ENCODE measurements at places on chromosomes 13 and 19.

- no peak for DNase-seq
Measured at GRCh38 chr13:111278258-111278657, 42.2 kb upstream of the TEX29 start.

DNA sequence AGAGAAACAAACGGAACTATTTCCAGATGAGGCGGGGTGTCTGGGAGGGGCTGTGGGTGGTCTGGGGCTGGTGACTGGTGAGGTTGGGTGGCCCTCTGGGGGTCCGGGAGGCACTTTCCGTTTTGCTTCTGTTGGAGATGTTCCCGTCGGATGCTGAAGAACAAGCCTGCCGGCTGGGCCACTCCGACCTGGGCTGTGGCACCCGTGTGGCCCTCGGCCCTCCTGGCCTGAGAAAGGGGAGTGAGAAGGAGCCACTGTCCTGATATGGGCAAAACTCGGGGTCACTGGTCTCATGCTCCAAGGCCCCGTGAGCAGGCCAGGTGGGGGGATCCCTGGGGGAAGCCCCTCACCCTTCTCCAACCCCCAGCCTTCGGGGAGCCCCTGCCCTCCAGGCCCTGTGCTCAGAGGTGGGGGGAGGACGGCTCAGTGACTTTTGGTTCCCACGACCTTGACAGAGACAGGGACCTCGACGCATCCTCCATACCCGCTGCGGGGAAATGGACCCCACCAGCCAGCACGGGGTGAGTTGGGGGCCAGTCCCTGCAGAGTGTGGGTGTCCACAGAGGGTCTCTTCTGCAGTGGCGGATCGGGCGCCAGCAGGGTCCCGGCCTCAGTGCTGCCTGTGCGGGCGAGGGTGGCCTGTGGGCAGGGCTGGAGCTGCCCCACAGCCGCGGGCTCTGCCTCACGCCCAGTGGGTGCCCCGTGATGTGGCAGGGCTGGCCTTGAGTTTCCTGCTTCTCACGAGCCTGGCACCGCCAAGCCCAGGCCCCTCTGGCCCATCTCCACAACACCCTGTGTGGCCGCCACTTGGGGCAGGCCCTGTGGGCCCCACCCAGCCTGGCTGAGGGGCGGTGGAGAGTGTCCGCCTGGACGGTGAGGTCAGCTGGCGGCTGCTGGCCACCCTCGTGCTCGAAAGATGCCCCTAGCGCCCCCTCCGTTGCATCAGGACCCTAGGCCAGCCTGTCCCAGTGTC, 4.4 kb upstream of the TBXA2R start:
- no peak for DNase-seq

- DNase-seq = no peak
Measured at GRCh38 chr13:52695856-52696255, 43.2 kb downstream of the SUGT1 start.

DNA sequence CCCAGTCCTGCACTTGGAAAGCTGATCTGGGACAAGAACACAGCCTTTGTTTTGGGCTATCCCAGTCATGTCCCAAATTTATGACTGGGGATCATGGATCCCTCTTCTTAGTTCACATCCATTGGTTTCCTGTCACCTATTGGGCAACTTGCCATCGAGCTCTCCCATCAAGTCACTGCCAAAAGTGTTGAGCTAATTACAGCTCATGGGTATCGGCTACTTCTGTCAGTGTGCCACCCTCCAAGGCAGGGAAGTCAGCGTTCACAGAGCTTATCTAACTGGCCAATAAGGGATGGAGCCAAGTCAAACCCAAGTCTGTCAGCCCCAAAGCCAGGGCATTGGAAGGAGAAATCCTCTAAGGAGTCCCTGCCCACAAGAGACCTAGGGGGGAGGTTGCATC, 53.2 kb upstream of the KATNAL1 start:
- no peak for DNase-seq

DNA sequence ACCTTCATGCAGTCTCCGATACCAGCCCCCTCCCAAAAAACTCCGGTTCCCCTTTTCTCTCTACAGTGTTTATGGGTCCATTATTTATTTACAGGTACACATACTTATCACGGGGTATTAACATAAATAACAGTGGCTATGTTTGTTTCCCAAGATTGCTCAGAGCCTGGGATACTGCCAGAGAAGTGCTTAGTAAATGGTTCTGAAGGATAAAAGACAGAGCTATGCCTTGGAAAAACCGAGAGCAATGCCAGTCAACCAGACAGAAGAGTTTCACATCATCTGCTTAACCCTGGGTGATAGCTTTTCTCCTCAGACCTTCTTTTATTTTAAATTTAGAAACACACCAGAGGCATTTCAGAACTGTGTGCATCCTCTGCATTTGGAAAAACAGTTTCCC, 61.3 kb downstream of the NUFIP1 start:
- DNase-seq = no peak

DNA sequence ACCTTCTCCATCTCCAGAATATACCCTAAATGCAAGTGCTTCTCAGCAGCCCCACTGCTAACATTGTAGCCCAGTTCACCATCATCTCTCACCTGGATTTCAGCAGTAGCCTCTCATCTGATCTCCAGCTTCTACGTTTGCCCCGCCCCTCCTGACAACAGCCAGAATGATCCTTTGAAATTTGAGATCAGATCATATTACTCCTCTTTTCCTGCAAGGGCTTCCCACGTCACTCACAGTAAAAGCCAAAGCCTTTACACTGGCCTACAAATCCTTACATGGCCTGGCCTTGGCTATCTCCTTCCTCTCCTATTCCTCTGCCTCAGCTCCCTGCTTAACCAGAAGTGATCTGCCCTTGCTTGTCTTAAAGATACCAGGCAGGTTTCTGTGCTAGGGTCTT, 94.3 kb upstream of the NBEA start:
- DNase-seq = no peak

GRCh38 chr19:50432221-50433028, at the start of gene MYBPC2:
TSS of gene MYBPC2 (plus strand) at chr19:50432892. CDS start at chr19:50432954, 62 bp downstream.
- no peak for DNase-seq

DNA sequence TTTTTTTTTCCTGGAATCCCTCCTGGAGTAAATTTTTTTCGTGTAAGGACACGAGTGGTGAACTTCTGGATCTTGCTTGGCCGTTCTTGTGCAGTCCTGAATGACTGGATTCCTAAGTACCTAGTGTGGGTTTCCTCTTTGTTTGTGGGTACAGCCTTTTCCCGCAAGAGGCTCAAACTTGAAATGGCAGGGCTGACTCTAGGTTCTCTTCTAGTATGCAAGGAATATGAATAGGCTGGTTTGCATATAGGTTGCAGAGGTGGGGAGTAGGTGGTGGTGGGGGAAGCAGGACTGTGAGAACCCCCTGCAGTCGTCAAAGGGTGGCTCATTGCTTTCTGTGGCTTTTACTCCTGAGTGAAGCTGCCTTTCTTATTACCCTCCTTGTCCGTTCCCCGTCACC, 13.6 kb downstream of the UBAC2 start:
- no peak for DNase-seq

GRCh38 chr19:4671185-4671851, 1.2 kb upstream of the MYDGF start:
- DNase-seq = no peak

DNA sequence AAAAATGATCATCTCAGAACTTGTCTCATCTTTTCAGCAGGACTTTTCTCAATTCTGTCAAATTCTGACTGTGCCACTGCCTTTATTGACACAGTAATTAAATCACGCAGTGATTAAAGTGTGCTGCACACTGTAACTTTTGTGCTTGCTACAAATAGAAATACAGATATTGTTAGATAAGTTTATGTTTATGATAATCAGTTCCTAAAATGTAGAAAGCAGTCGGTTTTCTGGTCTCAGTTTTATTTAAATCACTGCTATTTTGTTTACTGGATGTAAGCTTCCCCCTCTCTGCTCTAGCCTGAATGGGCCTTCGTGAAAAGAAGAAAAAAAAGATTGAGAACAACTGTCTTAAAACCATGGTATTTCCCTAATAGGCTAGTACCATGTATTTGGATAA, 258.8 kb upstream of the STARD13 start:
- DNase-seq = no peak

DNA sequence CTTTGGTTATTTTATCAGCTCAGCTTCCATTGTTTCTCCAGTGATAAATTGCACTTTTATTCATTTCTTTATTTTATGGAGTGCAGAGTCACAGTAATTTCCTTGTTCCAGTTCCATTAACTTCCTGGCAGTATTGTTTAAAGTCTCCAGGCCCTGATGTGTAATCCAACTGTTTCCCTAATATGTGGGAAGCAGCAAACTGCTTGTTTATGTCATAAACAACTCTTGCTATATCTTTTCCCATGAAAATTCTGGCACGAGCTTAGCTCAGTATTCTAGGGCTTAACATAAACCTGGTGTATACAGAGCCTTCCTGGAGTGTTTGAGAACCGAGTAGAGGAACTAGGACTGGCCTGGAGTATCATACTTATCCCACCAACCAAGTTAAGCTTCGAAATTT, 83.5 kb upstream of the ARGLU1 start:
- DNase-seq = no peak

GRCh38 chr19:574658-575526, 2.5 kb downstream of the BSG start:
- DNase-seq = no peak

GRCh38 chr19:5074830-5075394, 106.0 kb downstream of the KDM4B start:
- DNase-seq = no peak

DNA sequence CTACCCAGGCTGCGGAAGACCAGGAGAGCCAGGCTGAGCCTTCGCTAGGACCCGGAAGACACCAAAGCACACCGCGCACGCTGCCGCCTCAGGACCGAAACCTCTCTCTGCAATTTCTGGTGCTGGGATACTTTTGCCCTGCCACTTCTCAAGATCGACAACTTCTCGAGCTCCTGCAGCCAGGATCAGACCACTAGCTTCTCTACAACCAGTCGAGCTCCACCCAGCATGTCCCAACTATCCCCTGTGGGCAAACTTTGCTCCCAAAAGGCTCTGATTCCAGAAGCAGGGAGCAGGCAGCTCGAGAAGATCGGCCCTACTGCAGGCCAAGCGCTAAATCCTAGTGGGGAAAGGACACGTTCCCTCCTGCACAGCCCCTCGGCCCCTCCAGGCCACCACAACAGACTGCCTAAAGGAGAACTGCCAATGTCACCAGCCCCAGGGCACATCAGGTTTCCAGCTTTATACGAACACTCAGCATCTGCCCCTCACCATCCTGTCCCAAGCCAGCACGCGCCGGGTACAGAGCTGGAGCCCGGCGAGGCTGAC, 979 bp downstream of the AKAP8 start:
- no peak for DNase-seq

DNA sequence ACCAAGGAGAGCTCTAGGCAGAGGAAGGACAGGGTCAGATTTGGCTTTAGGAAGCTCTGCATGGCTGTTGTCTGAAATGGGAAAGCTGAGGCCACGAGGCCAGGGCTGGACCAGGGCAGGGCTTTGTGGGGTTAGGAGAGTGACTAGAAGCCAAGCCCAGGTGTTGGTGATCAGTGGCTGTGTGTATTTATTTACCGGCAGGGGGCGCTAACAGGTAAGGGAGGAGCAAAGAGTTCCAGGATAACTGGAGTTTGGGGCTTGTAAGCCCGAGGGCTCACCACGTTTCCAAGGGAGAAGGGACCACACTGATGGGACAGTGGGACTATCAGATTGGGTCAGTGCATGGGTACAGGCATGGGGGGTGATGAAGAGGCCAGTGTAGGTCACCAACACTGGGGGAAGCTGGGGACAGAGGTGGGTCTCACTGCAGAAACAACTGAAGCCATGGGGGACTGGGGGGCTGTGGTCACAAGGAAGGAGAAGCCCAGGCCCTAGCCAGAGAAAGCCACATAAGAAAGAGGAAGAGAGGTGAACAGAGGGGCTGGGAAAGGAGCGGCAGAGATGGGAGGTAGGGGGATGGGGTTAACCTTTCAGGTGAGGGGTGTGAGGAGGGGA, 3.9 kb downstream of the TMEM147 start:
- DNase-seq = no peak

- DNase-seq = no peak
Measured at GRCh38 chr13:48266150-48266549, 33.1 kb downstream of the ITM2B start.

GRCh38 chr13:29957320-29957719, 106.9 kb upstream of the UBL3 start:
- DNase-seq = no peak

- DNase-seq = no peak
Measured at GRCh38 chr19:49567861-49568441, 12.4 kb downstream of the NOSIP start.

DNA sequence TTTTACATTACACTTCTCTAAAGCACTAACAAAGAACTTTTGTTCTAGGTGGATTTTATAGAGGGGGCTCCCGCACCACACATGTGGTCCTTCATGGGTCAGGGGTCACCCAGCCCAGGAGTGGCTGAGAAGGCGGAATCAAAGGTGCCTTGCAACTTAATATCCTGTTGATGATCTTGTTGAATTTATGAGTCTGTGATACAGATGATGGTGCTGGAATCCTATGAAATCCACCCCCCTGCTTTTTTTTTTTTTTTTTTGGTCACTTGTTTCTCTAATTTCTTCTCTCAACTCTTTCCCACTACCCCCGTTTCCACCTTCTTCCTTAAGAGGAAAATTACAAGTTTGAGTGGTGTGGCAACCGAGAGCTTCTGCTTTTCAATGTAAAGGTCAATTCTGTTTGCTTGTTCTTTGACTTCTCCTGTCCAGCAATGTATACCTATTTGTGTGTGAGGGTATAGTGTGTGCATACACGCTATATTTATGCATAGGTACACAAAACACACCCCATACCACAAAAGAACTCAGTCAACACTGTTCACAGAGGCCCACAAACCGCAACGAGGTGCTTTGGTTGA, 4.2 kb upstream of the ZIC2 start:
- DNase-seq = no peak
